CD4-positive, CD25-positive, alpha-beta regulatory T cell (primary cell): ENCODE measurements at places on chromosomes 2 and 18. TPM values are rescaled to one million over a fixed set of nuclear protein-coding genes. Genes with fewer than 3 reads are reported as not detected.
A peak's percentile ranks its signal among the peaks of the same experiment; 100 is the strongest.

DNA sequence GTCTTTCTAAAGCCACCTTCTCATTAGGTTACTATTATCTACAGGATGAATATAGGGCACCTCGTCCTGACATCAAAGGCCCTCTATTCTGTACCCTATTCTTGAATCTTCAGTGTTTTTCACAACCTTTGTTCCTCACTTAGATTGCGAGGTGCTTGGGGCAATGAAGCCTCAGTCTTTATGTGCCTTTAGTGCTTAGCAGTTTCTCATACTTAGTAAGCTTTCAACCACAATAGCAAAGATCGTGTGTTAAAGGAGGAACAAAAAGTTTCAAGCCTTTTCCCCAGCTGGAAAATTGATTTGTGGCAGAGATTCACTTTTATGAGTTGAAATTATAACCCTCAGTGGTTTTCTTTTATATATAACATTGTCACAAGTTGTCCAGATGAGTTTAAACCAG, 226.9 kb downstream of the MYO3B start:
- DNase-seq = no peak

GRCh38 chr18:59620381-59620780, 76.8 kb downstream of the CCBE1 start:
- DNase-seq = no peak

DNA sequence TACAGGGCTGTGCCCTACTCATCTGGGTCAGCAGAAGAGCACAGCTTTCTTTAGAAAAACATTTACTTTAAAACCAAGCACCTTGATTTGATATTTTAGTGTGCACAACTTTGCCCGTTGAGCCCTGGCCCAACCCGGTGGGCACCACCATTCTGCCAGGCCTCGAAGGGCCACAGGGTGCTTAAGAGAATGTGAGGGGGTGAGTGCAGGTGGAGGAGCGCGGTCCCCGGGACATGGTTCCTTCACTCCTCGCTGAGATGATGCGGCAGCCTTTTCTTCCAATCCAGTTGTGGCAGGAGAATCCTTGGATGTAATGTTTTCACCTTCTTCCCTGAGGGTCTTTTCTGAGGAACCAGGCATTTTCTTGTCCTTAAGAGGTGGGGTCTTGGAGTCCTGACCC, 119.0 kb downstream of the RPIA start:
- no peak for DNase-seq

DNA sequence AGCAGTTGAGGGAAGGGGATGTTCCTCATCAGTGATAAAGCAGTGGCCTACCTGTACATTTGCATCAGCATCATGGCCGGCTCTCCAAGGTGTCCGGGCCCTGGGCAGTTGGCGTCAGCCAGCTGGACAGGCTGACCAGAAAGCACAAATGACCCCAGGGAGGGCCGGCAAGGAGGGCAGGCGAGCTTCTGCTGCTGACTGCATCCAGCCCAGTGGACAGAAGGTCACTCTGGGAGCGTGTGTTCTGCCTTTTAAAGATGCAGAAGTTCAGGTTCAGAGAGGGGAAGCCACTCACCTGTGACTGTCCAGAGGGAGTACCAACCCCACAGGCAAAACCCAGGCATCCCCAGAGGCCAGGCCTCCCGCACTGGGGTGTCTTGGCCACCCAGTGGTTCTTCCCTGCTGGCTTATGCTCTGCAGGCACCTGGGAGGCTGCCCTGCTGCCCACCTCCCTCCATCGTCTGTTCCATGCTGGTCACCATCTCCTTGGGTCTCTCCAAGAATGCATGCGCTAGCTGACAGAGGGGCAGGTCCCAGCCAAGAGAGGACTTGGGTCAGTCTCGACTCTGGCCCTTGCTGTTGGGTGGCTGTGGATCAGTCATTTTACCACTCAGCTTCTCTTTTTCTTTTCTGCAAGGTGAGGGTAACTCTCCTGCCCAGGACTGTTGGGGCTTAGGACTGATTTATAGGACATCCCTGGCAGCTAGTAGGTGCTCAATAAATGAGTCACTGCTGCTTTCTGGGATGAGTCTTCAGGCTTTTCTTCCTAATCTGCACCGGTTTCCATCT, 89.9 kb downstream of the INHBB start:
- DNase-seq = no peak

DNA sequence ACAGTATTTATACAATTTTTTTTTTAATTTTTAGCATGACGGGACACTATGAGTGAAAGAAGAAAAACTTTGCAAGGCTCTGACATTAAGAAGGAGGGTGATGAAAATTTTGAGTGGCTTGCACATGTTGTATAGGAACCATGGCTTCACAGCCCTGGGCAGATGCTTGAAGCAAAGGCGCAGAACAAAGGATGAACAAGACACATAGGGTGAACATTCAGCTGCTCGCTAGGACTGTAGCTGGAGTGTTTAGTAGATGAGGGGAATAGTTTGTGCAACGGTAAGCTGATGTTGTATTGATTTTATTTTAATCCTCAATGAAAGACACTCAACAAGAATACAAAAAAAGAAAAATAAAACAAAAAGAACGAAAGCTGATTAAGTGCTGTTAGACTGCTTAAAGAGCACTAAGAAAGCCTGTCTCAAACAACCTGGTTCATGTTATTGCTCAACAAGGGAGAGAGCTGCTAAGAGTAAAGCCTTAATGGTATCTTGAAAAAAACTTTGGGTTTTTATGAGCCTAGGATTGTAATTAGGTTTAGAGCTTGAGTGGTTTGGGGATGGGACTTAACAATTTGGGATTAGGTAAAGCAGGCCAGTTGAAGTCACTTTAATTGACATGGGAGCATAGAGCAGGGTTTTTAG, 41.2 kb upstream of the GCFC2 start:
- no peak for DNase-seq

DNA sequence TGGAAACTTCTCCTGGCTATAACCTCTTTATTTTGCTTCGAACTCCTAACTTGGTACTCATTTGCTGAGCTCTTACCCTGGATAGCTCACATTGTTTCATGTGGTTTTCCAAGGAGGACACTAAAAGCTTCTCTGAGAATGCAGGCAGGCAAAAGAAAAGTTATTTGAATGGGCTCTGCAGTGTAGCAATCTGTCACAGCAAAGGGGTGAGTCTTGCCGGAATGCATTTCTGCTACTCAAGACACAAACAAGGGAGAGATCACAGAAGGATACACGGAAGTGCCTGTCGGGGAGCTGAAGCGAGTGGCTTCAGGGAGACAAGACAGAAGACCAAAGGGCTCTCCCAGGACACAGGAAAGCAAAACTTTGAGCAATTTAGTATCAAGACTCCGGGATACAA, 265.4 kb downstream of the SS18 start:
- no peak for DNase-seq

SLC19A3 gene
- polyA plus RNA-seq = not detected

GRCh38 chr18:58324824-58325480, 280.9 kb downstream of the NEDD4L start:
- DNase-seq = no peak

KIAA1328 gene
- 8.4 TPM for polyA plus RNA-seq

PDCD1 gene
- 8.6 TPM for polyA plus RNA-seq

DNA sequence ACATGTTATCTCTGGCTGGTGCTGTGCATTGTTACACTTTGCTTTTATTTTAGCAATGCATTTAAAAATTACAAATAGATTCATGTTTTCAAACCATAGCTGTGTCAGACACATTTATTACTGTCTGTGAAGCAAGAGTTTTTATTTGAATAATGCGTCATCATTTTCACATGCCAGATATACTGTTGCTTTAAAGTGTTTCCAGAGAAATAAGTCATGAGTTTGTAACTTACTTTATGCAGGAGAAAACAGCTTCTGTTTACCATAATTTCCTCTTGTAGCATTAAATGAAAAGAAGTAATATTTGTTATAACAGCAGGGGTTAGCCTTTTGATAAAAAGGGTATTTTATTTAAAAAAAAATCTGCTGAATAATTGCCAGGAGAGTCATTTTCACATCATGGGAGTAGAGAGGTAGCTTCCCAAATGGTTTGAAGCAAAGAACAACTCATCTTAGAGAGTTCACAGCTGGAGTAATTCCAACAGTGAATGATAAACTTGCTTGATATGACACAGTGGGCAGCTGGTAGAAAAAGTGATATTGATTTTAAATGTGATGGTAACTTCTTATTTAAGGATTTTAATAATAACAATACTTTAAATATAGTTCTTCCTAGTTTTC, 1274.5 kb upstream of the CRIM1 start:
- no peak for DNase-seq

GRCh38 chr2:206831442-206831995, 66.1 kb downstream of the FASTKD2 start:
- no peak for DNase-seq

NR4A2 gene
- polyA plus RNA-seq = 14.4 TPM

DNA sequence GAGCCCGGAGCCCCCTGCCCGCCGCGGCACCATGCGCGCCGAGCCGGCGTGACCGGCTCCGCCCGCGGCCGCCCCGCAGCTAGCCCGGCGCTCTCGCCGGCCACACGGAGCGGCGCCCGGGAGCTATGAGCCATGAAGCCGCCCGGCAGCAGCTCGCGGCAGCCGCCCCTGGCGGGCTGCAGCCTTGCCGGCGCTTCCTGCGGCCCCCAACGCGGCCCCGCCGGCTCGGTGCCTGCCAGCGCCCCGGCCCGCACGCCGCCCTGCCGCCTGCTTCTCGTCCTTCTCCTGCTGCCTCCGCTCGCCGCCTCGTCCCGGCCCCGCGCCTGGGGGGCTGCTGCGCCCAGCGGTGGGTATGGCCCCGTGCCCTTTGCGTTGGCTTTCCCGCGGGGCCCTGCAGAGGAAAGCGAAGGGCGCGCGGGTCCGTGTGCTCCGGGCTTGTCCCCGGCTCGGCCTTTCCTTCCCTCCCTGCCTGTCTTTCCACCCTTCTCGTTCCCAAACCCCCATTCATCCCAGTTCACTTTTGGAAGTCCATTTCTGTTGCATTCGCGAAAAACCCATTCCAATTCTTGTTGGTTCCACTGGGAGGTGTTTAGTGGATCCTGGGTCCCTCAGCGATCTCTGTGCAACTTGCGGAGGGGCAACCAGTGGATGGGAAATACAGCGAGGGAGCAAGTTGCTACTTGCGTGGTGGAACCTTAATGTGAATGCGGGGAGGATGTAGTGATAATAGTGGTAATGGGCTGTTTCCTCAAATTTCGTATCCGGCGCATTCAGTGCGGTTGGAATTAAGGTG, 599 bp downstream of the ADAM23 start:
- peak; percentile 20 for DNase-seq

GRCh38 chr2:145807968-145808367, 1288.0 kb upstream of the ZEB2 start:
- DNase-seq = no peak

DNA sequence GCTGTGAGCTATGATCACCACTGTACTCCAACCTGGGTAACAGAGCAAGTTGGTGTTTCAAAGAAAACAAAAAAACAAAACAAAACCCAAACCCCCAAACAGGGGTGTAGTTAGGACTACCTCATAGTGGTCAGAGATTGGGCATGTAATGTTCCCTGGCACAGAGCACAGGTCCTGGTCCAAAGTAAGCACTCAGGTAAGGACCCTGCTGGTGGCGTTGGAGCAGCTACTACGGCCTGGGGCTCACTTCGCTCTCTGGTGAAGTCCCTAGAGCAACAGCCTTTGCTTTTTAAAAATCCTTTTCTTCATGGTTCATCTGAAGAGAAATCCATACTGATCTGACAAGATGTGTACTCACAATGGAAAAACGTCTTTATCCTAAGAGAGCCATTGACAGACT, 130.4 kb downstream of the ZNF236 start:
- DNase-seq = no peak

- DNase-seq = no peak
Observed at GRCh38 chr2:146561996-146562395, 1282.8 kb upstream of the ACVR2A start.

- DNase-seq = no peak
Observed at GRCh38 chr18:79416022-79416676, 20.4 kb downstream of the NFATC1 start.

- no peak for DNase-seq
Observed at GRCh38 chr2:207632575-207633493, 7.6 kb upstream of the METTL21A start.

GRCh38 chr2:171652416-171652785, 34.9 kb upstream of the DYNC1I2 start:
- DNase-seq = no peak

REG3A gene
- not detected for polyA plus RNA-seq

- no peak for DNase-seq
Observed at GRCh38 chr2:172092716-172093415, 7.6 kb downstream of the DLX1 start.

DNA sequence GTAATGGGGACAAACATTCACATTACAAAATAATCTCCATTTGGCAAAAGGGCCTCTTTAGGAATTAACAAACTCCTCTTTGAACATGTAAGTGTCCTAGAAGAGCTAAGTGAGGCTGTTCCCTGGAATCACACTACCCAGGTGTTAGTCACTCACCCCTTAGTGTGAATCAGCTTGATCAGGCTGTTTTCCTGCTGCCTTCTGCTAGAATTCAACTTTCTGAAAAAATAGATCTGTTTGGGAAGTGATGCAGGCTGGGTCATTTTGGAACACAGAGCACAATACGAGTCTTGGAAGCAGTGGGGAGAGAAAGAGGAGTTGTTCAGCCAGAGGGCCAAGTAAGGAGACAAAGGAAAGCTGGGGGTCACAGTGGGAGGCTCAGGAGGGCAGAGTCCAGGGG, 40.0 kb downstream of the TTC32 start:
- DNase-seq = no peak

MOGAT1 gene
- not detected for polyA plus RNA-seq

MPV17 gene
- polyA plus RNA-seq = 124 TPM

DNA sequence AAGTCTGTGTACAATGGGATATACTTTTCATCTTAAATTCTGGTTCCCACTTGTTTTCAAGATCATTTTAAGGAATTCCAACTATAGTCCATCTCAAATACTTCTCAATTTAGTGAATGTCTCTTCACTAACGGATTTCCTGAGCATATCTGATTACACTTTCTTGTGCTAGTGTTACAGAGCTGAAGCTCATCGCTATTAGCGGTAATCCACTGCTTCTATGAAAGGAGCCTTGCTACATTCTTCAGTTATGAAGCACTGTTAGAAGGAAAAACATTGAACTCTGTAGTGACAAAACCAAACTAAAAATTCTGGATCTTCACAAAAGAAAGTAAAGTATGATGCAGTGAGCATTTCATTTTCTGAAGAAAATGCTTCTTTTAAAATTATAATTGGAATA, 72.0 kb downstream of the AGPS start:
- DNase-seq = no peak

UBXN2A gene
- 7.7 TPM for polyA plus RNA-seq

ALPI gene
- not detected for polyA plus RNA-seq

DNA sequence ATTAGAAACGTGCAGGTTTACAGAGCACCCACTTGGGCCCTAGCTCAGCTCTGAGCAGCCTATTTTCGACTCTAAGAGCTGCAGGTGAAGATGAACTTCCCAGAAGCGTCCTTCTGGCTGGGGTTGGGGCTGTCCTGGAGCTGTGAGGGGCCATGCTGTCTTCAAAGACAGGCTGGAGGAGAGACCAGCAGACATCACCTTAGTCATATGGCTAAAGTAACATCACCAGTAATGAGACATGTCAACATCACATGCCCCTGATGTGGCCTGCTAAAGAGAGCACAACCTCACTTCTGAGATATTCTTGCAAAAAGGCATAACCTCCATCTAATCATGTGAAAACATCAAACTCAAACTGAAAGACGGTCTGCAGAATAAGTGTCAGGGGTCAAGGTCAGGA, 87.2 kb upstream of the ZNF532 start:
- DNase-seq = no peak

DQX1 gene
- not detected for polyA plus RNA-seq

- DNase-seq = no peak
Observed at GRCh38 chr2:204604061-204604460, 58.8 kb downstream of the PARD3B start.

- DNase-seq = no peak
Observed at GRCh38 chr18:24633121-24633520, 172.7 kb downstream of the HRH4 start.
